Large intestine (tissue), 12 donors: ENCODE measurements at places on chromosomes 13 and 19. TPM values are rescaled to one million over a fixed set of nuclear protein-coding genes. Genes with fewer than 3 reads are reported as not detected.

GRCh38 chr19:46133101-46133627 lies 8.7 kb upstream of the IGFL3 start:
- peak; percentile 25 for DNase-seq

DNA sequence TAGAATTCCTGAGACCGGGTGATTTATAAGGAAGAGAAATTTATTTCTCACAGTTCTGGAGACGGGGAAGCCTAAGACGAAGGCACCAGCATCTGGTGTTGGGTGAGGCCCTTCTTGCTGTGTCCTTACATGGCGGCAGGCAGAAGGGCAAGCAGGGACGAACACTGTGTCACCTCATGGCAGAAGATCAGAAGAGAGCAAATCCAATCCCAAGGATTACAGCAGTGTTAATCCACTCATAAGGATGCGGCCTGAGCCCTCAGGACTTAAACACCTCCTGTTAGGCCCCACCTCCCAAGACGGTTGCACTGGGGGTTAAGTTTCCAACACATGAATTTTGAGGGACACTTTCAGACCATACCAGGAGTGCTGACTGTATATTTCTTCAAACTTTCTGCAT lies 6.7 kb upstream of the FBL start:
- no peak for DNase-seq

- no peak for DNase-seq
Observed at GRCh38 chr19:39946532-39946931, 12.1 kb upstream of the FCGBP start.

DNA sequence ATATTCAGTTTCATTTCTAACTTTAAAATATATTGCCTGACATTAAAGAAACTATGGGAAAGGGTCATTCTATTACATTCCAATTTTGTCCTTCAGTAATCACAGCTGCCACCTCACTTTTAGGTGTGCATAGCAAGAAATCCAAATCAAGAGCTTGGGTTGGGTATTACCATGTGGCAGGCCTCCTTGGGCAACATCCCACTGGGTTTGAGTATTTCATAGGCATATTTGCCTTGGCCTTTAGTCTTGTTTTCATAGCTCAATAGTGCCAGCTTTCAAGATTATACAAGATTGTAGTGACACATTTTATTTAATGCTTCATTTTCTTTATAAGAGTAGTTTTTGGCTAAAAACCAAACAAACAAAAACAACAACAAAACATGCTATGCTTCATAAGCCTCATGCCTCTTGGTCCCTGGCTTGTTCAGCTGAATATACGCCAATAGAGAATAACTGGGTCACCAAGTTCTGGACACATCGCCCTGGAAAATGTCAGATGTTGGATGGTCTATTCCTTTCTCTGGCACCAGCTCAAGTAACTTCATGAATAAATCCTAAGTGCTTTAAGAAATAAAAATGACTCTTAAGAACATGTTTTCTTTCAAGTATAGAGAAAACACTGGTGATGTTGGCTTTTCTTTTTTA lies 167.4 kb upstream of the STARD13 start:
- no peak for DNase-seq

DNA sequence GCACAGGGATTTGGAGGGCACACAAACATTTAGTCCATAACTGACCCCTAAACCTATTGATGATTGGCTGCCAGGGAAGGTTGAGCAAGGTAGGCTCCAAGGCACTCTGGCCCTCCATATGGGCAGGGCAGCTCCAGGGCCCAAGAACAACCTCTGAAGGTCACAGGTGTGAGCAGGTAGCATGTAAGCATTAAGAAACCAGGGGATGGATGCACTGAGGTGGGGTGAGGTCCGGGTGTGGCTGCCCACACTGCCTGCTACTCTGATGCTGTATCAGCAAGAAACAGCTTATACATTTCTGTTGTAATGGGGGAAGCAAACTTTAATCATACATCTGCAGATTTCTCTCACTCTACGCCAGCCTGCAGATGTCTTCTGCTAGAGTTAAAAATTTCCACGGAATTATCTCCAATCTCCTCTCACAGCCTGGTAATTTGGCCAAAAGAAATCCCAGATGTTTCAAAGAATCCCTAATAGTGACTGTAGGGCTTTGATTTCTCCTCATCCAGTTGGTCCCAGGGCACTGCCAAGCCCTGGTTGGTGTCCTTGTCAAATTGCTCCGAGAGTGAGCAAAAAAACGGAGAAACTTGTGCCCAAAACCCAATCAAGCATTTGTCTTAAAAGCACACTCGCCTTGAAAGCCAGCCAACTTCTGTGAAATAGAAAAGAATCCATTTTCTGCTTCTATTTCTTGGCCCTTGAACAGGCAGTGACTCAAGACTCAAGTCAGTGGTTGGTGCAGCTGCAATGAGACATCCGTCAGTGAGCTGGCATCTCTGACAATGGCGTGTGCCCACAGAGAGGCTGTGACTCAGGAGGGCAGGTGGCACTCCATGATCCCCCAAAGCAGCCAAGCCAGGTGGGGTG lies 72.5 kb upstream of the MRI1 start:
- DNase-seq, result no peak

DNA sequence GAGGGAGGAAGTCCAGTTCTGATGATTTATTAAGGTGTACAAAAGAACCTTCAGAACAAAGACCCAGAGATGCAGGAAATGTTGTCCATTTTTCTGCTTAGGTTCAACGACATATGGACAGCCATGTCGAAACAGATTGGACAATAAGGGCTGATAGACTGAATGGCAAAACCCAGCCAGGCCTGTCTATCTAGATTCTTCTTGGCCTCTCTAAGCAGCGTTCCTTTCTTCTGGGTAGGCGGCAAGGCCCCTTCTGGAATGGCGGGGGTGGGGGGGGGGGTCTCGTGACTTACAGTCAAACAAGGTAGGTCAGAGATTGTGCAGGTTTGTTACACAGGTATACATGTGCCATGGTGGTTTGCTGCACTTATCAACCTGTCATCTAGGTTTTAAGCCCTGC lies 39.7 kb upstream of the PEPD start:
- no peak for DNase-seq

Gene SLC27A5
- polyA plus RNA-seq, result 8.5 TPM

DNA sequence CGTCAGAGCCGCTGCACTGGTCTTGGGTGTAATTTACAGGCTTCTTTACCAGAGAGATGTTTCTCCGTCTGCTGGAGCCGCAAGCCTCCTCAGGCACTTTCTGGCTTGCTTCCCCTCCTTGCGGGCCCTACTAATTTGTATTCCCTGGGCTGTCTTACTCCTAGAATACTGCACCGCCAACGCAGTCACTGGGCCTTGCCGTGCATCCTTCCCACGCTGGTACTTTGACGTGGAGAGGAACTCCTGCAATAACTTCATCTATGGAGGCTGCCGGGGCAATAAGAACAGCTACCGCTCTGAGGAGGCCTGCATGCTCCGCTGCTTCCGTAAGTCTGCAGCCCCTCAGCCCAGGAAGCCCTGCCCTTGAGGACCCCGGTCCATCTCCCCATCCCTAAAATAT lies 14.1 kb upstream of the C19orf33 start:
- no peak for DNase-seq
